CD8-positive, alpha-beta memory T cell (primary cell): ENCODE measurements at places on chromosomes 1 and 21. TPM values are rescaled to one million over a fixed set of nuclear protein-coding genes. Genes with fewer than 3 reads are reported as not detected.

DNA sequence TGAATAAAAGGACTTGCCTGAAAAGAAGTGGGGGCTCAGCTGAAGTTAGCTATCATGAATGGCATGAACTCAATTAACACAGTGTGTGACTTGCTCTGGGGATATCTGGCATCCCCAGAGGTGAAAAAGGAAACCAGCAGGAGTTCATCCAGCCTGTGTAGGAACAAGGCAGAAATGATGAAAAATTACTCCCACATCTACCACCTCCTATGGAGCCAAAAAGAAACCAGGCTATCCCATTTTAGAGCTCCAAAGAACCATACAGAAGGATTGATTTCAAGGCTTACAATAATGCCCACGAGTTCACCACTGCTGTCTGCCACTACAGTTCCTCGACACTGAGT, 25.3 kb downstream of the TP53BP2 start:
- H3K27me3 ChIP-seq, result no peaks in the 10 kb centered on the region
- no peak overlapping the region for H3K4me3 ChIP-seq
- peaks cover 21% of the 10 kb centered on the region for H3K4me1 ChIP-seq
- no peak for DNase-seq
- H3K36me3 ChIP-seq, result peaks cover 5% of the 10 kb centered on the region

DNA sequence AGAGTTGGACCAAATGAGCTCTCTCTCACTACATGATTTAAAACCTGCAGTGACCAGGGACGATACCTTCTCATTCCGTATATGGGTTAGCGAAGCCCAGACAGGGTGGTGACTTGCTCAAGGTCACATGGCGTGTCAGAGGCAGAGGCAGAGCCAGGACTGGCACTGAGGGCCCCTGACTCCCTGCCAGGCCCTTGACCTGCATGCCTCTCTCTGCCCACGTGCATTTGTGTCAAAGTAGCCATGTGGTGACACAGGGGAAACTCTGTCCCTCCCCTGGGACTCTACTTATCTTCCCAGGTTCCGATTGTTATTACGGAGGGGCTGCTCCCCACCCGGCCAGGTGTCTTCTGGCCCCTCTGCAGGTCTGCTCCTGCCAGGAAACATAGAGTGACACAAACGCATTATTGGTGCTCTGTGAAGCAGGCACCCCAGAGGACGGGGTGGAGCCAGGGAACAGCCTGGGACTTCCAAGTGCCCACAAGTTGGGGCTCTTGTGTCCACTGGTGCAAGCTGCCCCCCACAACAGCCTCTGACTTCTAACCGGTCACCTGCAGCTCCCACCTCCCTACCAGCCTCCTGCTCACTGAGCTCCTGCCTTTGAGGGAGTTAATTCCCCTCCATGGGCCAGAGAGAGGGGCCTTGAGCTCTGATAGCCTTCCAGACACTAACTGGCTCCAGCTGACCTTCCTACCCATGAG, 7.3 kb upstream of the TINAGL1 start:
- DNase-seq, result no peak
- no peak overlapping the region for H3K4me3 ChIP-seq
- no peak overlapping the region for H3K27ac ChIP-seq
- no peaks in the 10 kb centered on the region for H3K27me3 ChIP-seq
- H3K4me1 ChIP-seq, result no peaks in the 10 kb centered on the region

- no peaks in the 10 kb centered on the region for H3K36me3 ChIP-seq
- H3K27ac ChIP-seq, result peak overlapping the region; percentile 93
- peak overlapping the region; percentile 44 for H3K4me3 ChIP-seq
- DNase-seq, result no peak
Observed at GRCh38 chr1:155137154-155137949, 1.7 kb downstream of the SLC50A1 start.

DNA sequence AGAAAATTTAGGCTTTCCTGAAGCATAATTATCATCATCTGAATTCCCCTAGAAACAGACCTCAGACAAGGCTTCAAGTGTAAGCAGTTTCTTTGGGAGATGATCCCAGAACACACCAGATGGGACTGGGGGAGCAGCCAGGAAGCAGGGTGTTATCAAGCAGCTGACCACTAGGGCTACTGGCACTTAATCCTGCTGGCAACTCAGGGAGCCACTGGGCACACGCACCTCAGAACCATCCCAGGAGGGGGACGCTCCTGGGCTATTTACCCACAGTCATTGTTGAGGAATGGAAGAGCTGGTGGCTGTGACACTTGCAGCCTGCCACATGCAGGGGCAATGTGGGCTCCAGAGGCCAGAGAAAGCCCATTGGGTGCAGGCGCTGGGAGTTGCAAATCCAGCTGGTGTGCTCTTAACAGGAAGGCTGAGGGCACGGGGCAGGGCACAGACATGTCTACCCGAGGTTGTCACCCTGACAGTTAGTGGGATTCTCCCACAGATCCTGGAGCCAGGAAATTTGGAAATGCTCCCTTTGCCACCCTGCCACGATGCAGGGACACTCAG, 15.1 kb upstream of the IL22RA1 start:
- H3K27me3 ChIP-seq, result no peaks in the 10 kb centered on the region
- H3K4me1 ChIP-seq, result no peaks in the 10 kb centered on the region
- DNase-seq, result no peak
- no peaks in the 10 kb centered on the region for H3K36me3 ChIP-seq

The ICOSLG gene
- 1.3 TPM for total RNA-seq

- H3K27me3 ChIP-seq, result no peaks in the 10 kb centered on the region
- no peak overlapping the region for H3K27ac ChIP-seq
- H3K36me3 ChIP-seq, result no peaks in the 10 kb centered on the region
- DNase-seq, result no peak
- peaks cover 31% of the 10 kb centered on the region for H3K4me1 ChIP-seq
Observed at GRCh38 chr1:160858097-160858496, 4.6 kb downstream of the CD244 start.

DNA sequence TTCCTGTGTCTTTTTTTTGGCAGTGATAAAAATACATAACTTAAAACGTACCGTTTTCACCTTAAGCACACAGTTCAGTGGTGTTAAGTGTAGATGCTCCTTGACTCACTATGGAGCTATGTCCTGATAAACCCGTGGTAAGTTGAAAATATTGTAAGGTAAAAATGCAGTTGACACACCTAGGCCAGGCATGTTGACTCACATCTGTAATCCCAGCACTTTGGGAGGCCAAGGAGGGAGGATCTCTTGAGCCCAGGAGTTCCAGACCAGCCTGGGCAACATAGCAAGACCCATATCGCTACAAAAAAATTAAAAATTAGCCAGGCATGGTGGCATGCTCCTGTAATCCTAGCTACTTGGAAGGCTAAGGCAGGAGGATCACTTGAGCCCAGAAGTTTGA, 73.6 kb upstream of the COG2 start:
- no peak for DNase-seq
- no peak overlapping the region for H3K27ac ChIP-seq
- H3K4me1 ChIP-seq, result no peaks in the 10 kb centered on the region
- H3K27me3 ChIP-seq, result peaks cover 3% of the 10 kb centered on the region

The DCDC2B gene
- total RNA-seq, result not detected

GRCh38 chr1:209172286-209172685, 411.2 kb upstream of the CAMK1G start:
- no peaks in the 10 kb centered on the region for H3K36me3 ChIP-seq
- no peaks in the 10 kb centered on the region for H3K4me1 ChIP-seq
- DNase-seq, result no peak
- H3K4me3 ChIP-seq, result no peak overlapping the region

DNA sequence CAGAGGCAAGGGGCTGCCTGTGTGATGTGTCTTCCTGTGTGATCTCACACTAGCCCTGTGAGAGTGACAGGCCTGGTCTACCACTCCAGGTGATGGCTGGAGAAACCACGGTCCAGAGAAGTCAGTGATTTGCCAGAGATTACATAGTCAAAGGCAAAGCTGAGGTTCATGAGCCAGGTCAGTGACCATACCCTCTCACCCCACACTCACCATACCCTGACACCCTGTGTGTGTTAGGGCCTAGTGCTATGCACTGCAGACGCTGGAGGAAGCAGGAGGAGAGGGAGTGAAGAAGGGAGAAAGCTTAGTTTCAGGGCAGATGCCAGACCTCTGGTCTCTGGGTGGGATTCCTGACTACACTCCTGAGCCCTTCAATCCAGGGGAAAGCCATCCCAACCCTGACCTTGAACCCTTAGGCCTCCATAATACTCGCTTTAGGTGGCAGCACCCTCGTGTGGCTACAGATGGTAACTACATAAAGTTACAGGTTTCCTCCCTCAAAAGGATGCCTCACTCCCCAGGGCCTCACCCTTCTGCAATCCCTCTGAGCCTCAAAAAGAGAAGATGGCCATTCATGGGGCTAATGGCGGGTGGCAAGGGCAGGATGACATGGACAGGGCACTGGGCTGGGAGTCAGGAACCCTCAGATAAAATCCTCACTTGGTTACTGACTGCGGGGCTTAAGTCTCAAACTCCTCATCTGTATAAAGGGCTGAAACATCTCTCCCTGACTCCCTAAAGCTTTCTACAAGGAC, 20.8 kb upstream of the SDC3 start:
- peak; percentile 36 for DNase-seq
- peaks cover 5% of the 10 kb centered on the region for H3K4me1 ChIP-seq
- no peaks in the 10 kb centered on the region for H3K27me3 ChIP-seq
- no peak overlapping the region for H3K27ac ChIP-seq

The ZNF648 gene
- not detected for total RNA-seq

- no peak for DNase-seq
- no peaks in the 10 kb centered on the region for H3K36me3 ChIP-seq
- no peak overlapping the region for H3K4me3 ChIP-seq
- no peak overlapping the region for H3K27ac ChIP-seq
Observed at GRCh38 chr21:28602546-28602945, 390.1 kb downstream of the LTN1 start.

DNA sequence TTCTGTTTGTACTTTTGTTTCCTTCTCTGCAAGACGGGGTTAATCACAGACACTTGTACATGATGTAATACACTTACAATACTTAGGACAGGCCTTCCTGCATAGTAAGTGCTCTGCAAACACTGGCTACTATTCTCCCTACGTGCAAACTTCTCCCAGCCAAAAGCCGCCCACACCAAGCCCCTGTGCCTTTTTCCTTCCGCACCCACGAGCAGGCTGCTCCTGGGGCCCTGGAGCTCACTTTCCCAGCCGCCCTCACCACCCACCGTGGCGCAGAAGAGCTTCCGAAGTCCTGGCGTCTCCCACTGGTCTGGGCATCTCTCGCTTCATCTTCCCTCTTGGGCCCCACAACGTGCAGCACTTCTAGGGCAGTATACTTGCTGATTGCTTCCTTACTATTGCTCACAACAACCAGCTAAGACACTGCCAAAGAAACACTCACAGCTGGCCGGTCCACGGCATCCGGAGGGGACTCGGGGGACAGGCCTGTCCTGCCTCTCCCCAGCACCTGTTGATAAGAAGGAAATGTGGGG, 22.5 kb upstream of the GPR157 start:
- no peaks in the 10 kb centered on the region for H3K27me3 ChIP-seq
- no peaks in the 10 kb centered on the region for H3K36me3 ChIP-seq
- no peaks in the 10 kb centered on the region for H3K4me1 ChIP-seq
- no peak overlapping the region for H3K4me3 ChIP-seq
- DNase-seq, result peak; percentile 39

GRCh38 chr1:31592132-31592531, 15.8 kb downstream of the TINAGL1 start:
- no peak overlapping the region for H3K27ac ChIP-seq
- no peaks in the 10 kb centered on the region for H3K4me1 ChIP-seq
- no peaks in the 10 kb centered on the region for H3K27me3 ChIP-seq

The AHCYL1 gene
- 56.9 TPM for total RNA-seq

DNA sequence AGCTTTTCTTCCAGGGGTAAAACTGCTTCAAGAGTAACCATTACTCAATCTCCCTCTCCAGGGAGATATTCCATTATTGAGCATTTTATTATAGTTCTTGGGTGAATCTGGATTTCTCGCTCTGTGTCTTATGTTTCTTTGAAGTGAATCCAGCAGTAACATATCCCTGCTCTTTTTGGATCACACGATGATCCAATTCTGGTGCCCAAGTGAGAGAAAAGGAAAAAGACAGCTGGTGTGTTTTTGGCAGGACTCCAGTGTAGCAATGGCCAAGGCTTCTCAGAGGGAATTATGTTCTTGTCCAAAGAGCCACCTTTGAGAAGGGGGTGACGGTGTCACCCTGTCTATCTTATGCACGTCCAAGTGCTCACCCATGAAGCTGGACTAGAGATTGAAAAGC, 140.3 kb upstream of the ERRFI1 start:
- H3K27ac ChIP-seq, result no peak overlapping the region
- H3K27me3 ChIP-seq, result no peaks in the 10 kb centered on the region
- H3K4me3 ChIP-seq, result no peak overlapping the region
- H3K4me1 ChIP-seq, result peaks cover 35% of the 10 kb centered on the region

DNA sequence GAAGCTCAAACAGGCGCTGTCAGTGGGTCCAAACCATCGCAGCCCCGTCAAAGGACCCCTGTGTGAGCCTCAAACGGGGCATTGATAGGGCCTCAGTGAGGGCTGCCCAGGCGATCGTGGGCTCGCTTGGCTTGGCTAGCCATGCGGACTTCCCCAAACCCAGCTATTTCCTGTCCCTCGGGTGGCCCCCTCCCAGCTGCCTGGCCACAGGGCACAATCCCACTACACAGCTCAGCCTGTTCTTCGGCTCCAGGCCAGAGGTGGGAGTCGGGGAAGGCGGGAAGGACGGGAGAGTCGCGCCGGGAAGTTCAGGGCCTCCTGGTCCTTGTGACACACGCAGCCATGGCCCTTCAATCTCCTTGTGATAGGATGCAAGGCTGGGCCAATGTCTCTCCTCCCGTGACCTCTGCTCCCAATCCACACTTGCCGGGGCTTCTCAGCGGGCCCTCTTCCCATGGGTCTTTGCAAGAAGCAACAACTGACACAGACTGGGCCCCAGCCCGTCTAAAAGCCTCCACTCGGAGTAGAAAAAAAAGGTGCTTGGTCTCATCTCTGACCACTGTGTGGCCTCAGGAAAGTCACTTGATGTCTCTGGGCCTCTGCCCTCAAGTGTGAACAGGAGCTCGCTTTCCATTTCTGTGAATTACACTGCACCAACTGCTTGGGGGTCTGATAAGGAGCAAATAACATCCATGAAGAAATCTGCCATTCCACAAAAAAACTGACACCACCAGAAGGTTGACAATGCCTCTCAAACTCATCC, 7.1 kb upstream of the MATN1 start:
- DNase-seq, result no peak
- no peak overlapping the region for H3K27ac ChIP-seq
- no peaks in the 10 kb centered on the region for H3K27me3 ChIP-seq

DNA sequence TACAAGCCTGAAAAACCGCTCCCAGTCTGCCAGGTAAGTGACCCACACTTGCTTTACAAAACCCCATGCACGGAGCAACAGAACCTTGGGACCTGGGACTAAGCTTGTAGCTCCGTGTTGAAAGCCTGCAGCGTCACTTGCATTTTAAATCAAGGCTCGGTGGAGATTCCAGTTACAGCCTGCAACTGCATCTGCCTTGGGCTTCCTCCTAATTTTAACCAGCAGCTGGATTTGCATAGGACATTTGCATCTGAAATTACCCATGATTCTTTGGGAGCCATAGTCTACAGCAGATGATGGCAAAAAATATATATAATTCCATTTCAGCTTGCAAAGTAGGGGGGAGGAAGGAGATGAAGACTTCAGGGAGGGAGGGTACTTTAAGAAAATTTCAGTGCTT, 62.4 kb upstream of the IGSF21 start:
- no peaks in the 10 kb centered on the region for H3K27me3 ChIP-seq
- no peak for DNase-seq
- H3K27ac ChIP-seq, result no peak overlapping the region
